ENCODE measurements at places on chromosomes 7 and 10.

- ATAC-seq = no peak
Observed at GRCh38 chr10:19077276-19077675, 28.7 kb downstream of the MALRD1 start.

- no peak for ATAC-seq
Observed at GRCh38 chr7:77473229-77474005, 57.3 kb upstream of the GSAP start.

- ATAC-seq = peak; percentile 60
Observed at GRCh38 chr10:133088179-133088955, 643 bp downstream of the ADGRA1 start.

DNA sequence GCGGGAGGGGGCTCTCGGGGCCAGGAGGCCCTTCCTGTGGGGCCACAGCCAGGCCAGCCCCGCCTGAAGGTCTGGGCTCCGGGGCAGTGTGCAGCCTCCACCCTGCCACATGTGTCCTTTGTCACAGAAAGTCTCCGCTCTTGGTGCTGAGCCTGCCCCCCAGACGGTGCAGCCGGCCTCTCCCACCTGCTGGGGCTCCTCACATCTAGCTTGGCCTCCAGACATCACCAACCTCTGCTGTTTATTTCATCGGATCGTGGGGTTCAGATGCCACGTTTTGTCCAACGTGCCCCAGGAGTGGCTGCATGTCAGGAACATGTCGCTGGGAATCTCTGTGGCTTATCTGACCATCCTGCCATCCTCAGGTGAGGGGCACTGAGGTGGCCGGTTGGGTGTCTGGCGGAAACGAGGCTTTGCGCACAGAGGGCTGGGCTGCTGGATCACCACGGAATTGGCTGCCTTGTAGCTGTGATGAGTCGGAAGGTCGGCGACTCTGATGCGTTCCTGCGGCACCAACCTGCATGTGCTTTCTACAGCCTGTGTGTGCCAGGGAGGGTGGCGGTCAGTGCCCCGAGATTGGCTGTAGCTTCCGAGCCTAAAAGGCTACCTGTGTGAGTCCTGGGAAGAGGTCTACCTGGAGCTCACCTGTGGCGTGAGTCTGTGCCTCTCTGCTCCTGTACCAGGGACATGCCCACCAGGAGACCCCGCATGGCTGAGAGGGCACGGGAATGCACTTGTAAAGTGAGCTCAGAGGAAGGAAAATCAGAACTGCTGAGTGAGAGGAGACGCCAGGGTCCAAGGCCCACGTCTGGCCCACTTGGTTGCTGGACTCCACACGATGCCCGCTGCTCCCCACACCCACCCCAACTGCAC lies 316.4 kb downstream of the DNAJB6 start:
- ATAC-seq = no peak

DNA sequence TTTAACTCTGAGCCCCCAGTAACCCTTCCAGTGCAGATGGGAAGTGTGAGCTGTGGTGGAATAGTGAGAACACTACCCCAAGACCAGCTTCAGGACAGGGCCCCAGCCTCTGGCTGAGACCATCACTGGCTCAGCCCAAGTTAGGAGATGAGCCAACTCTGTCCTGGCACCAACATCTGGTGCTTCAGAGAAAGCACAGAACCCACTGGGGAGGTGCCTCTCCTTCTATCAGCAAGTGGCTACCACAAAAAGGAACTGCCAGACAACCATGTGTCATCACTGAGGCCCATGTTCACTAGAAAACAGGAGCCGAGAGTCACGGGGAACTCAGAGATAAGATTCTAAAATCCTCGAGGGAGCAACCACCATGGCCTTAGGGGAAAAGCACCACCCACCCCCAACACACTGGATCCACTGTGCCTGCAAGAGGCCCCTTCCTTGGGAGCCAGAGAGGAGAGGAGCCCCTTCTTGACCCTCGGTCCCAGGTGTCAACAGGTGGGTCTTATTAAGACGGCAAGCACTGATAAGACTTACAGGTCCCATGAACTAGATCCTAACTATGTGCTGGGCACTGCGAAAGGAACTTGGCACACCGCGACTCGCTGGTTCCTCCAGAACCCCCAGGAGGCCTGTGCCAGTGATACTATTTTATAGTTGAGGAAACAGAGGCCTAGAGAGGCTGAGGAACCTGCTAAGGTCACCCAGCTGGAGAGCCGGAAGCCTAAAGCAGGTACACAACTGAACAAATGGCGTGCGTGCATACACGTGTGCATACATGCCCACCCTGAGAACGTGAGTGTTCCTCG lies 102.7 kb downstream of the FAM53B start:
- ATAC-seq = peak; percentile 64

DNA sequence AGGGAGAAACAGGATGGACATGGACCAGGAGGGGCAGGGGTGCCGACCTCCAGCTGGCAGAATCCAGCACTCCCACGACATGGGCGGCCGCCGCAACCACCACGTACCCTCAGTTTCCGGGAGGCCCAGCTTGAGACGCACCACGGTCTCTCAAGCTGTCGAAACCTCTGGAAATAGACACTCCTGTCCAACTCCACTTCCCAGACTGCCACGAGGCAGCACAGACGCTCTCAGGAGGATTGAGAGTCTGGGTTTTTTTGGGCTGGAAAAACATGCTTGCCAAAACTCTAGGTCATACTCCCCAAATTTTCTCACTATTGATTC lies 37.9 kb upstream of the PDGFA start:
- no peak for ATAC-seq

DNA sequence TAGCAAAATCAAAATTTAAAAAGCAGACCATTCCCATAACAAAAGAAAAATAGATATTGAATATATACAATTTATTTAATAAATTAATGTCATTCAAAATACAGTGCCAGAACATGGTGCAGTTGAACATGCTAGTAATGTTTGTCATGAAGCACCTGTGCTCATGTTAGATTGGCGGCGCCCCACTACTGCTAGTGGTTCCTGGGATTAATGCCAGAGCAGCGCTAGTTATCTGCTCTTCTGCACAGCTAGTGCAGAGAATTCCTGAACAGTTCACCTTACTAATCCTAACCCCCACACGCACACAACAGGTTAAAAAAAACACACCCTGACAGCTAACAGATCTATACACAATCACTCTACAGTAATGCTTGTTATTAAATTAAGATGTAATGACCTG lies 23.4 kb downstream of the KBTBD2 start:
- no peak for ATAC-seq

DNA sequence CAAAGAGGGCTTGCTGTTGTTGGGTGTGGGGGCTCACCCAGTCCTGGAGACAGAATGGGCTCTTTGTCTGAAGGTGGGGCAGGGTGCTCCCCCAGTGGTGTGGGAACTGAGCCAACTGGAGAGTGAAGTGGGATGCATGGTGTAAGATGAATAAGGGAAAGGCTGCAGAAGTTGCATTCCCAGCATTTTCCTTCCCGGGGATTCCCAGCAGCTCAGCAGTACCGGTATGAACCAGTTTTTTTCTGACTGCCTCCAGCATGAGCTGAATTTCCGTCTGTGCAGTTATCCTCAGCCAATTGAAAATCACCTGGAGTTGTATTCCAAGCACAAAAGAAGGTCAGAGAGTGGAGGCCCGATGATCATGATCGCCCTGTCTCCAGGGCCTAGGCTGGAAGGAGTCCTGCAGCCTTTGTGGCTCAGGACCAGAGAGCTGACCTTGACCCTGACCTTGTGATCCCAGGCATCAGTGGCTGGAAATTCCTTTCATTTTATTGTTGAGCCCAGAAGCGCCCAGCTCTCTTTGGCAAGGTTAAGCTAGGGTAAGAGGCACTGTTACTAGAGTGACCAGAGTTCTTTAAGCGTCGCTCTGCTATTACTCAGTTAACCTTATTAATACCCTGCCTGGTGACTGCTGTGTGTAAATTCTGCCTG lies 33.4 kb downstream of the OGDH start:
- ATAC-seq = peak; percentile 87

- ATAC-seq = no peak
Observed at GRCh38 chr10:49617121-49618020, 3.5 kb downstream of the CHAT start.

GRCh38 chr7:157425137-157425731 lies 88.4 kb downstream of the DNAJB6 start:
- ATAC-seq = no peak

DNA sequence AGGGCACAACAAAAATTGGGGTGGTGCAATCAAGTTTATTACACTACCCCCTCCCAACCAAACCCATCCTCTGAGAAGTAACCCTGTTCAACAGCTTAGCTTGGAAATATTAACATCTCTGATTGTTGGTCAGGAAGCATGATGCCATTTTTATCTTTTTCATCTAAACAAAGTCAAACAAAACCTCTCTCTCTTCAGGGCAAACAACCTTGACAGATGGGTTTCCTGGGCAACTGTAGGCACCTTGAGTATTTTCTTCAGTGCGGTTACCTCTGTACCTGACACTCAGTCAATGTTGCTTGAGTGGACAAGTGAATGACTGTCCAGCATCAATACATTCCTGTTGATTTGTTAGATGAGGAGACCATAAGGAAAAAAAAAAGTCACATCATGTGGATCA lies 183.6 kb downstream of the NRP1 start:
- ATAC-seq = no peak

DNA sequence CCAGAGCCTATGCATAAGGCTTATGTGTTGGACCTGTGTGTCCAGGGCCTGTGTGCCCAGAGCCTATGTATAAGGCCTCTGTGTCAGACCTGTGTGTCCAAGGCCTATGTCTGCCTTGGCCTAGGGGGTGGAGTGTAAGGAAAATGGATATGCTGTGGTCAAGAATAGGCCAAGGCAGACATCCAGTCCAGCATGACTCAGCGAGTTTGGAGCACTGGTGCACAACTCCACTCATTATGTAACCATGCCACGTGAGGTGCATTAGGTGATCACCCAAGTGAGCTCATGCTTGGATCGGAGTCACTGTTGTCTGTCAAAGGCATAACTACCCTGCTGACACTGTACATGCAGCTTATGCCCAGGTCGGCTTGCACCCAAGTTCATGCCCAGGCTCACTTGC lies 238.9 kb downstream of the CACNA2D1 start:
- ATAC-seq = no peak

GRCh38 chr10:7971949-7972348 lies 82.5 kb upstream of the GATA3 start:
- no peak for ATAC-seq

GRCh38 chr7:158021836-158022235 lies 565.8 kb downstream of the PTPRN2 start:
- ATAC-seq = no peak

GRCh38 chr7:135480966-135481597 lies 28.8 kb downstream of the CNOT4 start:
- ATAC-seq = no peak

GRCh38 chr10:986881-987619 lies 1.2 kb upstream of the GTPBP4 start:
- ATAC-seq = no peak

DNA sequence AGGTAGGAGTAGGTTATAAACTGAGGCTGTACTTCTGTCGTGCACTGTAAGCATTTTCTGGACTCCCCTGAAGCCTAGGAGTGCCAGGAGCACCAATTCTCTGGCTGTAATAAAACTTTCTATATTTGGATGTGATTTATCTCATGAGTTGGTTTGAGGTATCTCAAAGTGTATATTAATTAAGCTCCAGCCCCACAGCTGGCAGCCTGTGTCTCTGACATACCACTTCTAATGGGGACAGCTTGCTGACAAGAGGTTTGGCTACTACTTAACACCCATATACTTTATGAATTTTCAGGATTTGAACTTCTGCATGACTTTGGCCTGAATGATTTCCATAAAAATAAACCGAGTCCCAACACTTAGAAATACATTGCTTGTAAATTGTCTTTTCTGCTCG lies 35.2 kb downstream of the CFAP58 start:
- ATAC-seq = no peak

- peak; percentile 90 for ATAC-seq
Observed at GRCh38 chr7:95865716-95866371, 93.5 kb downstream of the DYNC1I1 start.

DNA sequence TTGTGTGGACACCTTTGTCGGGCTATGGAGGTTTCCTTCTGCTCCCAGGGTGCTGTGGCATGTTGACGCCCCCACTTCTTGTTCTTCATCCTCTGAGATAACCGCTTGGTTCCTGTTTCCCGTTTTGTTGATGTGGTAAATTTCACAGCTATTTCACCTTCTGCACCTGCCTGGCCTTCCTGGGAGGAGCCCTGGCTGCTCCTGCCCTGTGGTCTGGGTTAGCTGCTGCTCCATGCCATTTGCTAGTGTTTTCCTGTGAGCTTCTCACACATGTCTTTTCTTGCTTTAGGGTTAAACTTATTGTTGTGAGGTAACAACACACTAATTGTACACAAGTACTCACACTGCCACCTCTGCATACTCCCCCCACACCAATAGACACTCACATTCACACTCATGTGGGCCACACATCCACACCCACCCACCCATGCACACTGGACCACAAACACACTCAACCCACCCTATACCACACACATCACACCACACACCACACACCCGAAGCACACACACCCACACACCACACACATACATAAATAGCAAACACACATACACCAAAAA lies 46.5 kb upstream of the MSMB start:
- ATAC-seq = no peak

DNA sequence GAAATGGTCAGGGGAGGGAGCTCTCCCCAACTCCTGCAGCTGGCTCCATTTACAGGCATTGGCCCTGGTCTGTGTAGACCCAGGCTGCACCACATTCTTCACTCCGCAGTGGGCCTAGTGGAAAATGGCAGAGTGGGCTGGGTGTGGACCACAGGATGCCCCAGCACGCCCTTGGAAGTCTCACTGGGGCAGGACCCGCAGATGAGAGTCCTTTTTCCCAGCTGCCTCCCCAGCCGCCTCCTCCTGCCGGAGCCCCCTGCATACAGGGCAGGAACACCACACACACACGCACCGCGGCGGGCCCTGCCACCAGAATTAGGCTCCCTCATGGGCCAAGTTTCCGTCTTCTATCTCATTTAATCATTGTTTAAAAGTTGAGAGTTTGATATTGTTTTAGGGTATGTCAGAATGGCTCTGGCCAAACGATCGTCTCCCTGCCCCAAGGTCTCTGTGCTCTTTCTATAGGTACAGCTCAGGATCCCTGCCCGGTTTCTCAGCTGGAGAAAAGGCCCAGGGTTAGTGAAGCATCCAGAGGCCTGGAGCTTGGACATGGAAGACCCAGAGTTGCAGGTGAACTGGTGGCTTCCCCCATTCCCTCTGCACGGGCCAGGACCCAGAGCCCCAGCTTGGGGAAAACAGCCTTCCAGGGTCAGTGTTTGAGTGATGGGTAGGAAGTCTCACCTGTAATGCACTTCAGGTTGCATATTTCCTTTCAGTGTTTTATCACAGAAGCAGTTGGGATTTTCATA lies 42.0 kb downstream of the ZNF467 start:
- no peak for ATAC-seq

GRCh38 chr10:66782144-66782543 lies 143.7 kb upstream of the LRRTM3 start:
- no peak for ATAC-seq

DNA sequence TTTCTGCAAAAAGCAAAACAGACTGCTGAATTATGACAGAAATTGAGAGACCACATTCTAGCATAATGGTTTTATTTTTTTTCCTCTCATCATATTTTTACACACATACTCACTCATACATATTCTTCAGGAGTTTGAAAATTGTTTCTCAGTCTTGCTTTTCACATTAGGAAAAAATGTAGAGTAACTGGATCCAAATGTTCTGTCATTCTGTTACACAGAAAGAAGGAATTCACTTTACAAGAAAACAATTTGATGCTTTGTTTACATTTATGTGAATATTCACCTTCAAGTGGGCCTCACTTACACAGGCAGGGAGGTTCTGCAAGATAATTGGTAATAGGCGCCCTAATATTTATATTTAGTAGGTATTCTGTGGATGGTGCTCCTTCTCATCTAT lies 82.0 kb downstream of the ARL4A start:
- ATAC-seq = no peak

GRCh38 chr10:80427541-80427940 lies 19.2 kb downstream of the PRXL2A start:
- no peak for ATAC-seq

GRCh38 chr7:30988351-30989005 lies 24.7 kb downstream of the GHRHR start:
- ATAC-seq = peak; percentile 89

All from motor neuron (in vitro differentiated cells).